Right ventricle myocardium superior (tissue), 1 donor: ENCODE measurements at places on chromosomes 7 and 10.

- DNase-seq = no peak
Observed at GRCh38 chr10:124068929-124069328, 24.5 kb downstream of the CHST15 start.

- no peak for DNase-seq
Observed at GRCh38 chr10:21479570-21480315, 45.7 kb downstream of the SKIDA1 start.

GRCh38 chr10:130745251-130745650, 566.3 kb downstream of the TCERG1L start:
- DNase-seq = no peak

- no peak for DNase-seq
Observed at GRCh38 chr10:31749301-31749700, 179.3 kb downstream of the ARHGAP12 start.

GRCh38 chr7:17274551-17275245, 23.8 kb upstream of the AHR start:
- no peak for DNase-seq

- peak; percentile 65 for DNase-seq
Observed at GRCh38 chr10:35561715-35562114, 43.4 kb upstream of the GJD4 start.

DNA sequence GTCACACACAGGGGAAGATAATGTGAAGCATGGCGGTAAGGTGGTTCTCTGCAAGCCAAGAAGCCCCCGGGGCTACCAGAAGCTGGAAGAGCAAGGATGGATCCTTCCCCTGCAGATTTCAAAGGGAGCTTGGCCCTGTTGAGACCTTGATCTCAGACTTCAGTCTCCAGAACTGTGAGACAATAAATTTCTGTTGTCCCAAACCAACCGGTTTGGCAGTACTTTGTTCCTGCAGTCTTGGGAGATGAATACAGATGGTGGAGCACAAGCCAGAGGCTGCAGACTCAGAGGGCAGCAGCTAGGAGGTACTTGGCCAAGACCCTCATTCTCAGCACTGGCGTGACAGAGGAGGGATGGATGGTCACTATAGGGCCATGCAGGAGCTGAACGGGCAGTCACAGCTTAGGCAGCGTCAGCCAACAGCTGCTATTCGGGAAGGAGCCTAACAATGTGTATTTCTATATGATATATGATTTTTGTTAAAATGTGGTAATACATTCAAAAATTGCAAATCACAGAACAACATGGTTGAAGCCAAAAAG, 387.3 kb downstream of the TNS3 start:
- no peak for DNase-seq

- DNase-seq = no peak
Observed at GRCh38 chr10:56240471-56240870, 120.6 kb downstream of the ZWINT start.

DNA sequence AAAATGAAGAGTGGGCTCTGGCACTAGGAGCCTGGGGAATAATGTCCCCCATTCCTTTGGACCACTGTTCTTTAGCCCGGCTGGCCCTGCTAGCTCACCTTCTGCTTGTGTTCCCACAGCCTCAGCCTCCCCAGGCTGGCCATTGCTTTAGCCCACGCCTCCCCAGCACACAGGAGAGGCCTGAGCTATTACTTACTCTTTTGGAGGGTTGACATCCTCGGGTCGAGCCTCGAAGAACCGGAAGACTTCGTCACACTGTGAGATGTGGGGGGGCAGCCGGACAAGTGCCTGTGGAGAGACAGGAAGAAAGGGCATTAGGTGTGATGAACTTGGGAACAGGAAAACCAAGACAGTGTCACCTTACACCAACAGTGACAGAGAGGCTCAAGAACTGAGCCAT, 131.3 kb downstream of the SH3PXD2A start:
- peak; percentile 12 for DNase-seq

GRCh38 chr10:21413268-21413667, 112.2 kb downstream of the SKIDA1 start:
- no peak for DNase-seq

DNA sequence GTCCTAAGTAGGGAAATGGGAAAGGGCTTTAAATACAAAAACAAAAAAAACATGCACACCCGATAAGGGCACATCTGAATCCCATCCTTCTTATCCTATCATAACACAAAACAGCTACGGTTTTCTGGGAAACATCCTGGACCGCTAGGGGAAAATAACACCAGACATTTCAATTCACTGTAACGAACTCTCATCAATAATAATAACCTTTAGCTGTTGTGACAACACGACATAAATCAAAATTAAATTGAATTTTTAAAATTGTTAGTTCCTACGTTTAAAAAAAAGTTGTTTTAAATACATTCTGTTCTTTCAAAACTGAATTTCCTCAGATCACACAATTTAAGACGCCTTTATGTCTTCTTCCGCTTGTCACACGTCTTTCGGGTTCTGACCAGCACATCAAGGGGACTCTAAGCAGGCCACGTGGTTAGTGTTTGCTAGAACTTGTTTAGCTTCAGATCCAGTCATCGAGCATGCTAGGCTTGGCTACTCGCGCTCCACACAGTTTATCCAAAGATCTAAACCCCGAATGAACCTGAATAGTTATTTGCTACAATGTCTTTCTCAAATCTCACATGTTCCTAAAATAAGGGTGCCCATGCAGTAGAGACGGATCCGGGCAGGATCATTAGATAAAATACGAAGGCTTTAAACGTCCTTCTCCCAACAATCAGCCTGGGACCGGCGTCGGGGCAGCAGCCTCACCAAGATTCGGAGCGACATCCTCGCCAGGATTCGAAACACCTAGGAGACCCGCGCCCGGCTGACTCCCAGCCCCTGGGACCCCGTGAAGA, 839 bp downstream of the IKZF5 start:
- no peak for DNase-seq

DNA sequence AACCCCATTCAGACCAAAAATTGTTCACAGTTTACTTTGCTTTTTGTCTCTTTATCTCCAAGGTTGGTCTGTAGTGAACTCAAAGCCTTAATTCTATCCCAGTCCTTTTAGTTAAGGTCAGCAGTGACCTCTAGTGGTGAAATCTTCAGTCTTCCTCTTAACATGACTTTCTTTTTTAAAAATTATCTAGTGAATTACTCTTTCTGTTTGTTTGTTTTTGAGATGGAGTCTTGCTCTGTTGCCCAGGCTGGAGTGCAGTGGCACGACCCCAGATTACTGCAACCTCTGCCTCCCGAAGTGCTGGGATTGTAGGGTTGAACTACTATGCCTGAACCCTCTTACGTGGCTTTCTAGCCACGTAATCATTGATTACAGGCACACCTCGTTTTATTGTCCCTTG, 25.0 kb downstream of the ZNF487 start:
- DNase-seq = no peak

DNA sequence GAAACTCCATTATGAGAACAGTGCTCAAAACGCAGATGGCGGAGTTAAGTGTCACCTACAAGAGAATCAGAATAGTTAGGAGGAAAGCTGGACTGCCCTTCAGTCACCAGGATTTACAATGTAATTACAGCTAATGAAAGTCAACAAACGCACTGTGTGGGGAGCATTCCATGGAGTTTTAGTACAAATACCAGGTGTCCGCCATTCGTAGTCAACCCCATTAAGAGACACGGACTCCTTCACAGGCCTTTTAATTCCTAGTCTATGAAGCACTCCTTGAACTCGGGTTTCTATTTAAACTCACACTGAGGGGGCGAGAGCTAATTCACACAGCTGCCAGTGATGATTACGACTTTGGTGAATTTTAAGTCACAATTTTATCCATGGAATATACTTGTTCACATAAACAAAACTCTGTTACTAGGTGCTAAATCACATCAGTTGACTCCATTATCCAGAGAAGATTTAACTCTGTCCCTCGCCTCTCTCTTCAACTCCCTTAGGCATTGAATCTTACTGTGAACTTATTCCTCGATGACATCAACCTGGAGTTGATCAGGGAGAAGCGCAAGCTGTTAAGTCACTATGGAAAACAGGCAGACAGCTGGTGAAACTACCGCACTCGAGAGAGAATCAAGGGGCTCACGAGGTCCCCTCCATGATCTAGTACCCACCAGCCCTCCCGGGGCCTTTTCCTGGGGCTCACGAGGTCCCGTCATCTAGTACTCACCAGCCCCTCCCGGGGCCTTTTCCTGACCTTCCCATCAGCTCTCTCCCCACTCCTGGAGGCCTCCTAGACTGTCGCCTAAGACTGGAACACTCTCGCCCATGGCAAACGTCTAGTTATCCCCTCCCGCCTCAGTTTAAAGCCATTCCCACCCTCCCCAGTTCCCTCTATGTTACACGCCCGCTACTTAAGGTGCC, 1.5 kb downstream of the ZFAND2A start:
- no peak for DNase-seq

DNA sequence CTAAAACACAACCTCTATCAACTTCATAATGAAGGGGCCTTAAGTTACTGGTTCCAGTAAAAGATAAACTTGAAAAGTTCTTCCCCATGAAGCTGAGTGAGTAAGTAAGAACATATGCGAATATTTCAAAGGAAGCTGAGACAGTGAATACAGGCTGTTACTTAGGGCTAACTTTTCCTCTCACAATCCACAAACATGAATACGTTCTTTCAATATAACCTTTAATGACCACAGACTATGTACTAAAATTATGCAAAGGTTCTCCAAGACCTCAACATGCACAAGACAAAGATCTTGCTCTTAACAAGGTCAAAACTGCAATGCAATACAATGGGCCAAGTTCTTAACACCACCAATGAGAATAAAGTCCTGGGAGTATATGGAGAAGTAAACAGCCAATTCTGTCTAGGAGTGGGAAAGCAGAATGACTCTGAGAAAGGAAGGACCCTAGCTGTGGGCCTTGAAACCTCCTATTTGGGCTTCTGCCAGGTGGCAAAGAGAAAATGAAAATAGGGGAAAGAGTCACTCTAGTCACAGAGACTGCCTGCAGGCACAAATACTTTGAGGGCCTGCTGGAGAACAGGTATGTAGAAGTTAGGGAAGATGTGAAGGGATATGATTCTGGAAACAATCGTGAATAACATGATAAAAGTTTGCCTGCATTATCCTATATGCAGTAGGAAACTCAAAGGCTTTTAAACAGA, 43.7 kb downstream of the OSBPL3 start:
- no peak for DNase-seq

DNA sequence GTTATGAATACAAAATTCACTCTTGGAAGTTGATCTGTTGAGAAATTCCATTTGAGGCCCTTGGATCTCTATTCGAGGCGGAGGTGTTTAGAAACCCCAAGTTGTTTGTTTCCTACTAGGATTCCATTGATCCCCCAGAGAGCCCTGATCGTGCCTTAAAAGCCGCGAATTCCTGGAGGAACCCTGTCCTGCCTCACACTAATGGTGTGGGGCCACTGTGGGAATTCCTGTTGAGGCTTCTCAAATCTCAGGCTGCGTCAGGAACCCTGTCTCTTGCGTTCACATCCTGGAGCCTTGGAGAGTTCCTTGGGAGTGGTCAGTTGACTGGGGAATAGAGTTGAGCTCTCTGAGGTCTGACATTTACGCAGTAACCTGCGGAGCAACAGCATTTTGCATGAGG, 1.2 kb downstream of the CFAP69 start:
- no peak for DNase-seq

GRCh38 chr10:47077386-47077785, 166.2 kb downstream of the PTPN20 start:
- no peak for DNase-seq
